ENCODE measurements at places on chromosomes 3 and 15.

DNA sequence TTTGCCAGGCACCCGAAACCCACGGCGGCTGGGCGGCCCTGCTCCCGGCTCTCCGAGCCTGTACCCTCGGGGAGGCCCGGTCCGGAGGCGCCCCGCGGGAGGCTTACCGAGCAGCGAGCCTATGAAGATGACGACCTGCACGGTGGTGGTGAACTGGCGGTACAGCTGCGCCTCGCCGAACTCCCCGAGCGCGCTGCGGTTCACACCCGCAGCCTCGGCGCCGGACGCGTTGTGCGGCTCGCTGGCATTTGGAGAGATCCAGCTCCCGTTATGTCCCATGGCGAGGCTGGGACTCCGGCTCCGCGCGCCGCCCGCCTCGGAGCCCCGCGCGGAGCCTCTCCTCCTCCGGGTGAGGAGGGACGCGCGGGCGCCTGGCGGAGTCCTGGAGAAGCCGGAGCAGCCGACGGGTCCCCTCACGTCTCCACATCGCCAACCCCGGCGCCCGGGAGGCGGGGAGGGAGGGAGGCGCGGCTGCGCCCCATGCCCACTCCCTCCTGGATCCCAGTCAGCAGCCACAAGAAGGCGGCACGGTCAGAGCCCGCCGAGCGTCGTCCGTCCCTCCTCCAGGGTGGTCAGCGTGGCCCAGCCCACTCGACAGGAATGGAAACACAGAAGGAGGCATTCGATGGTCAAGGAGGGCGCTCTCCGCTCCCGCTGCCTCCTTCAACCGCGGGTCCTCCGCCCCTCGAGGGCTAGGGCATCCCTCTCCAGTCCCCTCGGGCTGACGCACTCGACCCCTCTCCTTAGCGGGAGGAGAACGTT lies at the start of gene GPR176:
GPR176 (minus strand) TSS at position 519 of the 762 bp plus-strand sequence; CDS start at position 279, 240 bp downstream.
- peak; percentile 7 for DNase-seq

GRCh38 chr3:112508261-112508660 lies 9.0 kb upstream of the BTLA start:
- DNase-seq: no peak

GRCh38 chr15:71509139-71509538 lies 301.2 kb upstream of the NR2E3 start:
- no peak for DNase-seq

DNA sequence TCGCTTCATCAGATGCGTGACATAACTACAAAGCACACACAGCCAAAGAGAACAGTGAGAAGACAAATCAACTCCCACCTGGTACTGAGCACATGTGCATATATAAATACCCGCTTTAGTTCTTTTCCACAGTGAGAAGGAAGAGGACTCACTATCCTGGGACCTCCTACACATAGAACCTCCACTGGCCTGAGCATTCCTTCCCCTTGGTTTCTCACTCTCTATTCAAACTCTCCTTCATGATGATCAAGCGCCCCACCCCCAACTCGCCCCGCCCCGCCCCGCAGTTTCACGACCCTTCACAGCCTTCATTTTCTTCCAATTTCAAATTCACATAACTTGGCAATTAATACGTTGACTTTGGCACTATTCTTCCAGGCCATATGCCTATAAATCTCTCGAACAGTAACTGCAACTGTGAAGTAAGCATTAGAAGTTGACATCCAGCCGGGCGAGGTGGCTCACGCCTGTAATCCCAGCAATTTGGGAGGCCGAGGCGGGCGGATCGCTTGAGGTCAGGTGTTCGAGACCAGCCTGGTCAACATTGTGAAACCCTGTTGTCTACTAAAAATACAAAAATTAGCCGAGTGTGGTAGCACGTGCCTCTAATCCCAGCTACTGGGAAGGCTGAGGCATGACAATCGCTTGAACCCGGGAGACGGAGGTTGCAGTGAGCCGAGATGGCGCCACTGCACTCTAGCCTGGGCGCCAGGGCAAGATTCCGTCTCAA lies 1.1 kb downstream of the RPS17 start:
- no peak for DNase-seq

GRCh38 chr15:79222808-79223207 lies 59.7 kb upstream of the ANKRD34C start:
- DNase-seq: no peak

DNA sequence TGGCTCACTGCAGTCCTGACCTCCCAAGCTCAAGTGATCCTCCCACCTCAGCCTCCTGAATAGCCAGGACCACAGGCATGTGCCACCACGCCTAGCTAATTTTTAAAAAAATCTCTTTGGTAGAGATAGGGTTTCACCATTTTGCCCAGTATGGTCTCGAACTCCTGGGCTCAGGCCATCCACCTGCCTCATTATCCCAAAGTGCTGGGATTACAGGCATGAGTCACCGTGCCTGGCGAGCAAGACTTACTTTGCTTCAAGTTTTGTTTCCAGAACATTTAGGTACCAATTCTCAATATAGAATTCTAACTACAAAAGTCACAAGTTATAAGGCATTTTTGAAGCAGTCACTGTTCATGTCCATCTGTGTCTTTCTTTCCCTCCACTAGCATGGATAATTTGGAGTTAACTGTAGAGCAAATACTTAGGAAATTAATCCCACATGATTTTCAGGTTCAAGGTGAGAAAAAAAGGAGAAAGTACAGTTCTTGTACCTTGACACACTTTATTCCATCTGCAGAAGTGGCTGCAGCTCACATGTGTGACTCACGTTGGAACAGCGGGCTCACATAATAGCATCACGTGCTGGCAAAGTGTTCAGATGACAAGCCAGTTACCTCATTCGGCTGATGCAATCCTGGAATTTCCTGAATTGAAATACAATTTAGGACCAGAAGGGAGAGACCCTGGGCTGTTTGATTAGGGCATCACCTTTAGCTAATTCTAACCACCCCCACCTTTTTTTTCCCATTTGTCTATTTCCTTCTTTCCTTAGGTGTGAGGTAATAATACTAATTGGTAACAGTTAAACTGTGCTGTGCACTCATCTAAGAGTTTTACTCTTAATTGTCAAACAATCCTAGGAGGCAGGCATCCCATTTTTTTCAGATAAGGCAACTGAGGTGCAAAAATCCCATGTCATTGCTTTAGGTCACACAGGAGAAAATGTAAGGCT lies 46.9 kb upstream of the NEDD4 start:
- DNase-seq: no peak

- no peak for DNase-seq
Measured at GRCh38 chr3:187259171-187259570, 32.4 kb downstream of the MASP1 start.

DNA sequence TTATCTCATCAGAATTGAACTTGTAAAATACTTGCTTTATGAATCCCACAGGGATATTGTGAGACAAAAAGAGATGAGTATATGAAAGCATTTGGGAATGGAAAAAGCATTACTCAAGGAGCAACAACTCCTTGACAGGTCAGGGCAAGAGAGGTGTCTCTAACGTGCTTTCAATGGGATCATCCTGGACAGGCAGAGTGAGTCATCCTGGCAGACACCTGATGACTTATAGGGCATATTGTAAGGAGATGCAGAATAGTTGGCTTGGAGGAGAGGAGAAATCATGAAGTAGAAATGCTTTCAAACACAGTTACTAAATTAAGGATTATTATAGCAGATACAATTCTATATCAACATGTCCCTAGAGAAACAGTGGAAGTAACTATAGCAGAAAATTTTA lies 71.9 kb upstream of the THSD4 start:
- DNase-seq: no peak

DNA sequence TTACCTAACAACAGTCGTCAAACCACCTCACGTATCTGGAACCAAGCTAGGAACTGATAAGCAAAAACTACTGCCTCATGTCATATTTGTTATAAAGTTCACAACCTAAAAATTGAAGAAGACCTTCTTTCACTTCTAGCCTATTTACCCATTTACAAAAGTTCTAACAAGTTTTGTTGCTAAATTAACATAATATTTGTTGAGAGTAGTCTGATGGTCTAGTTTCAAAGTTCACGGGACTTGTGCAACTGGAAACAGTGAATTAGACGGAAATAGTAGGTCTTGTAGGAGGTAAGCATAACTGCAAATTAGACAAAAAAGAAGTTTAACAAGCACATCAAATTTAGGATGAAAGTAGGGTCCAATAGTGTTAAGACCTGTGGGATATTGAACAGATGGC lies 51.9 kb downstream of the CCR4 start:
- no peak for DNase-seq

GRCh38 chr3:111862974-111863373 lies 3.9 kb downstream of the PHLDB2 start:
- no peak for DNase-seq

- DNase-seq: no peak
Measured at GRCh38 chr15:79724312-79724711, 172.5 kb downstream of the MTHFS start.

DNA sequence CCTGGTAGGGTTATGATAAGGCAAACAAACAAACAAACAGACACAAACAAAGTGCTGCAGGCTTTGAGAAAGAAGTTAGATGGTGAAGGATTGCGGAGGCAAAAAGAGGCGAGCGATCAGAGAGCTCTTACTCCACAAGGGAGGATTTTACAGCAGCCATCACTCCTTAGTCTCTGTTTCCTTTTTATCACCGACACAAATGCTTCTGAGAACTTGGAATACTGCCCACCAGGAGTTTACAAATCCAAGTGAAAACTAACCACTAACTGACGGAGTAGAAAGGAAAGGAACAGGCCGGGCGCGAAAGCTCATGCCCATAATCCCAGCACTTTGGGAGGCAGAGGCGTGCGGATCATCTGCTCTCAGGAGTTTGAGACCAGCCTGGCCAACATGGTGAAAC lies 35.6 kb upstream of the GPR160 start:
- DNase-seq: no peak

DNA sequence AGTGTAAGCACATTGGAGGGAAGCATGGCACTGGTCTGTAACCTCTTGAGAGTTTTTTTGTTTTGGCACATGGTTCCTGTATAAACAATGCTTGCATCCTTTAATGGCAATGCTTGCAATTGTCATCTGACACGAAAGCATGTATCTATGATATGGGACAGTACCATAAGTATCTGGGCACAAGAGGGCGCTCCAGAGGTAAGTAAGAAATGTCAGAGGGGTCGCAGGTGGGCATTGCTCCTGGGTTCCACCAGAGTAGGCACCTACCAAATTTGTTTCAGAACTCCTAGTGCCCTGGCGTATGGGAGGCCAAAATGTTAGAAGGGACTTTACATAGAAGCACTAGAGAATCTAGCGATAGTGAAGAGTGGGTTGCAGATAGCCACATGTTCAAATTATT lies 58.7 kb upstream of the BCHE start:
- DNase-seq: no peak

GRCh38 chr3:36941658-36942057 lies 3.2 kb downstream of the TRANK1 start:
- no peak for DNase-seq

DNA sequence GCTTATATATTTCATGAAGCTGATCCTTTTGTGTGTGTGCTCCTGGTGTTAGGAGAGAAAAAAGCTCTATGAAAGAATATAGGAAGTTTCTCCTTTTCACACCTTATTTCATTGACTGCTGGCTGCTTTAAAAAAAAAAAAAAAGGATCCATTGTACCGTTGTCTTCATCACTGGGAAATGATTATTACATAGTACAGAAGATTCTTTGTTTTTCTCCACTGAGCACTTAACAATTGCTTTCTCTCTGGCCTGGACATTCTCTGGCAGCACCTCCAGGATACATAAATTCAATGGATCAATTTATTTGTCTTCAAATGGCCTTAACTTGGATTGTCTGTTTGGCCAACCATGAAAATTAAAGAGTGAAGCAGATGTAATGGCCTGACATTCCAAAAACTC lies 37.2 kb downstream of the DPH3 start:
- DNase-seq: no peak

GRCh38 chr3:194612221-194612620 lies 21.0 kb downstream of the TMEM44 start:
- DNase-seq: no peak

GRCh38 chr3:79767905-79768267 lies at the start of gene ROBO1:
Gene ROBO1 (minus strand): TSS chr3:79767998.
- no peak for DNase-seq

DNA sequence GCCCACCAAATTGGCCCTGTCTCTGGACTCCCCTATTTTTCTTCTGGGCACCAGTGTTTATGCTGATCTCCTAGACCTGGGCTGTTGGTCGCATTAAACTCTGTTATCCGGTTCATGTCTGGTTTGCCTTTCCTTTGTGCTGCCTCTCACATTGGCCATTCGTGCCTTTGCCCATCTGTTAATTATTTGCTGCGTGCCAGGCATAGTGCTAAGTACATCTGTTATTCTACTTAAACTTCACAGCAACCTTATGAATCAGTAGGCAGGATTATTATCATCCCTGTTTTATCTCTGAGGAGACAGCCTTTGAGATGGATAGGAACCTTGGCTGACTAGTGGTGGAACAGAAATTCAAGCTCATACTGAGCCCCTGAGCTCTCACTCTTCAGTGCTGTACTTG lies 76.0 kb downstream of the THSD4 start:
- no peak for DNase-seq

DNA sequence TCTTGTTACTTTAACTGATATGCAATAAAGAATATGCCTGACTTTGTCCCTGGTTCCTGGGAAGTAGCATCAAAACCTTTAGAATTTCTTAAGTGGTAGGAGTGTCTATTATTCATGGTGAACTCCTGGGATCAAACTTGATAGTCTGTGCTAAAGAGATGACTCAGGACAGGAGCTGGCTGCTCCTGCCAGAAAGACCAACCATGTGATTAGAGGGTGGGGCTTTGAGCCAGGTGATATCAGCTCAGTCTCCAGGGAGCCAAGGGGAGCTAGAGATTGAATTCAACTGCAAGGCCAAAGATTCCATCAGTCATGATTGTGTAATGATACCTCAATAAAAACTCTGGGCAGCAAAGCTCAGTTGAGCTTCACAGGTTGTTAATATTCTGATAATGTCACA lies 20.6 kb upstream of the TMC3 start:
- DNase-seq: no peak

DNA sequence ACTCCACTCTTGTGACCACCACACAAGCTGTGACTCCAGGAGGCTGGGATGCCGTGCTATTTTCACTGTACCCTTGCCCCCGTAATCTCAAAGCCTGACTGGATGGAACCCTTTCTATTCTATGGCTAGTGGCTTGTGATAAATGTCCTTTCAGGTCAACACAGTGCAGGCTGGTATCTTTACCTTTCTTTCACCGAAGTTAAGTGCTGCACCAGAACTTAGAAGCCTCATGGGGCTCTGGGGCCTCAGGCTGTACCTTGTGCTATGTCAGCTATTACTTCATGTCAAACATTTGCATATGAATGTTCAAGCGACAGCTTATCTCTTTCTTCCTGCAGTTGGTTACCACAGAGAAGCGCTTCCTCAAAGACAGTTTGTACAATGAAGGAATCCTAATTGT lies 66.8 kb downstream of the RPL39L start:
- no peak for DNase-seq

DNA sequence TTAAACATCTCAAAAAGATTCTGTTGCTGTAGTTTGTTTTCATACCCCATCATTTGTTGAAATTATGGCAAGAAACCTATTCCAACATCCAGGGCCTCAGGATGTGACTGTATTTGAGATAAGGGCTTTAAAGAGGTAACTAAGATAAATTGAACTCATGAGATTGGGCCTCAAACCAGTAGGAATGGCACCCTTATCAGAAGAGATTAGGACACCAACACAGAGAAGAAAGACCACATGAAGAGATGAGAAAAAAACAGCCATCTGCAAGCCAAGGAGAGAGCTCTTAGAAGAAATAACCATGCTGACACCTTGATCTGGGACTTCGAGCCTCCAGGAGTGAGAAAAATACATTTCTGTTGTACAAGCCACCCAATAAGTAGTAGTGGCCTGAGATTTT lies 157.7 kb downstream of the CGGBP1 start:
- no peak for DNase-seq

- no peak for DNase-seq
Measured at GRCh38 chr15:69410248-69410874, 3.8 kb upstream of the KIF23 start.
